Activated CD4-positive, alpha-beta T cell treated with anti-CD3 and anti-CD28 coated beads for 24 hours (primary cell): ENCODE measurements at places on chromosomes 7 and 10.

DNA sequence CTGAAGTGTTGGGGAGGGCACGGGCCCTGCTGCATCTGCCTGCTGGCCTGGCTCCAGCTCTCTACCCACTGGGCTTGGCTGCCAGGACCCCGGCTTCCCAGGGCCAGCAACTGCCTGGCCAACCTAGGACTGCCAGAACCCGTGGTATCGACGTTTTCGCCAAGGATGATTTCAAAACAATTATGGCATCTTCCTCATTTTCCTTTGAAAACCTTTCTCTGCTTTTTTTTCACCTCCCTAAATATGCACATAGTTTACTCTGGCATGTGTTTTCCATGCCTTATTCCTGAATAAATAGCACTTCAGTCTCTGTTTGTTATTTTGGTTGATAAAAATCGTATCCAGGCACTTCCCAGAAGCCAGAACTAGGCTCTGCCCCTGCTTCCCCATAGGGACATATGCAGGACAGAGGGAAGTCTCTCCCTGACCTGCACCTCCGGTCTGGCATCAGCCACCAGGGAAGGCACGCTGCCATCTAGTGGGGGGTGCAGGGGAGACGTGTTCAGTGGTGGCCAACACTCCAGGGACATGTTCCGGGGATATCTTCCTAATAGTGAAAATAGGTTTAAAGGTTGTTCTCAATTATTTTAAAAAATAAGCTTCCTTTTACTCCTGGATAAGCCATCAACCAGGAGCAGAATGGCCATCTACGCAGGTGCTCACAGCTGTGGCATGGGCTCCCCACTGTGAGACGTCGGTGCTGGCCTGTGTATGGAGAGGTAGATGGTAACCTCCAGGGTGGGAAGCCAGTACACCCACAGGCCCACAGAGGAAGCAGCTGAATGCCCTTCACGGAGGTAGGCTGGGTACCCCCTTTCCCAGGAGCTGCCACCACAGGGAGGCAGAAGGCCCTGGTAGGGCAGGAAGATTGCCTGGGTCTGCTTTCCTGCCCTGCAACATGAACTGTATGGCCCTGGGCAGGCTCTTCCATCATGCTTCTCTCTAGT is 30.7 kb upstream of the ANTXRL start:
- peak; percentile 33 for DNase-seq

DNA sequence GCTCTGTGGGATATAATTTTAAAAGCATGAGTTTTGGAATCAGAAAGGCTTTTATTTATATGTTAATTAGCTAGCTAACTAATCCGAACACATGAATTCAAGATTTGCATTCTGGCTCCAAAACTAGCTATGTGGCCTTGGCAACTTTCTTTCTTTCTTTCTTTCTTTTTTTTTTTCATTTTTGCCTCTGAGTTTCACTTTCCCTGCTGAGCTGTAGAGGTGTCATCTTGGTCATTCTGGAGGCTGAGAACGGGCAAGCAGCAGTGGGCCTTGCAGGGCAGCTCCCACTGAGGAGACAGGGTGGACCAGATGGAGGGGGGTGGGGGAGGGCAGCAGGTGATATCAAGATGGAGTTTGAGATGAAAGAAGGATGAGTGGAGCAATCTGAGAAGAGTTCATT is 24.8 kb upstream of the SFMBT2 start:
- DNase-seq: no peak

- no peak for DNase-seq
Measured at GRCh38 chr10:64465653-64466052, 944.5 kb downstream of the REEP3 start.

DNA sequence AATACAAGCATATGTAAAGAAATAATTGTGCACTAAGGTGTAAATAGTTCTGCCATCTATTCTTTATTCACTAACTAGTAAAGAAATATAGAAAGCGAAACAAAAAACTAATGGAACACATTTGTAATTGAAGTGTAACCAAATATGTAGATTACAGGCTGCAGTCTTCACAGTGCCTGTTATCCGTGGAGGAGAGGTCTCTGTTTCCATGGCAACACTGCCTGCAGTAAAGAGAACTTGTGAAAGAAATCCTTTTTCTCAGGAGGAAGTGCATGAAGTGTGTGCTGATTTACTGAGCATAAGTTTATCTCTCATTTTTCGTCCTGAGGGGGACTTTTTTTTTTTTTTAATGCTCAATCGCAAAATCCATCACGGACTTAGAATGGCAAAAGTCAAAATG is 102.5 kb downstream of the APBB1IP start:
- DNase-seq: no peak

- no peak for DNase-seq
Measured at GRCh38 chr10:126421756-126422256, 33.5 kb upstream of the ADAM12 start.

GRCh38 chr7:74271742-74272141 is 17.5 kb upstream of the CLIP2 start:
- no peak for DNase-seq

DNA sequence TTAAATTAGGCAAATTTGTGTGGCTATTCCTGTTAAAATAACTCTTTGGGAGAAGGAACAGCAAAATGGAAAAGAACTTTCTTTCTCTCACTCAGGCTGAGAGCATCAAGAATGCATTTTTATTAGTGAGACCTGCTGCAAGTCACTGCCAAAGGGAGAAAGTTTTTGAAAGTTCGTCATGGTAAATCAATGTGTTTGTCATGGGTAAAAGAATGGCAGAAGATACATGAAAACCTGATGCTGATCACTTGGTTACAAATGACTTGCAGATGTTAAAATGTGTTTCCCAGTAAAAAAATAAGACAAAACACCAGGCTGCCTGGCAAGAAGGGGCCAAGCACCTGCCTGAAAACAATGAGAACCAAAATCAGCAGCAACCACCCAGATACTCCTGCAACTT is 484.7 kb upstream of the NRP1 start:
- DNase-seq: no peak

DNA sequence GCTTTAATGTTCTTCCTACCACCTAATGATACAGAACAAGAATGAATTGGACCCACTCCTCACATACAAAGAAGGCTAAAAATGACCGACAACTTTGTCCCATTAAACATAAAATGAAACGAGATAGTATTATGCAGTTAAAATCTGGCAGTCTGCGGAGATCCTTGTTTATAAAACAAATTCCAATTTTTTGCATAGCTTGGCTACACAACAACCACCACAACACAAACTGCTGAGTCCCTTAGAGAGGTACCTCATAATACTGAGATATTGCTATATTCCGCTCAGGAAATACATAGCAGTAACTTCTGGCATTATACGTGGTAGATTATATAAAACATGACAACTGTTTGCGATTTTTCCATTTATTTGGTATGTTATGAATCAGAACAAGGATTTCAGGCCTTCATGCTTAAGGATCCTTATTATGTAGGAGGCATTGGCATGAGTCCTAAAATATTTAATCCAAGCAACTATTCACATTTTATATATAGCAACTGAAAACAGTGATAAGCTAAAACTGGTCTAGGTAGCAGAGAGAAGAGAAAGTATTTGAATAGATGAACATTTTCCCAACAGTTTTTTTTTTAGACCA is 96.0 kb downstream of the ANK3 start:
- DNase-seq: no peak

GRCh38 chr7:136923111-136923667 is 54.7 kb downstream of the CHRM2 start:
- DNase-seq: no peak

DNA sequence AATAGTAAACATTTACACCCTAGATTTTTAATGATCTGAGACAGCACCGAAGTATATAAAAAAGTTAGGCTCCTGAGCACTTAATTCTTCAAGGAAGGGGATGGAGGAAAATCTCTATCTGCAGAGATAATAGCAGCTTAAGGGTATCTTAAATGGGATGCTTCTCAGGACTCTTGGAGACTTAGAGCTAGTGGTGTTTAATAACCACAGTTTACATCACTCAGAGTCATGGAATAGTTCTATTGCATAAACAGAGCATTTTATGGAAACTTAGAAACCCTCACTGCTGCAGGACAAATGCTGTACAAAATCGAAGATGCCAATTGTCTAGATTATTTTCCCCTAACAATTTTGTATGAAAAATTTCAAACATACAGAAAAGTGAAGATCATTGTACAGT is 398.9 kb upstream of the GALNT17 start:
- DNase-seq: no peak

DNA sequence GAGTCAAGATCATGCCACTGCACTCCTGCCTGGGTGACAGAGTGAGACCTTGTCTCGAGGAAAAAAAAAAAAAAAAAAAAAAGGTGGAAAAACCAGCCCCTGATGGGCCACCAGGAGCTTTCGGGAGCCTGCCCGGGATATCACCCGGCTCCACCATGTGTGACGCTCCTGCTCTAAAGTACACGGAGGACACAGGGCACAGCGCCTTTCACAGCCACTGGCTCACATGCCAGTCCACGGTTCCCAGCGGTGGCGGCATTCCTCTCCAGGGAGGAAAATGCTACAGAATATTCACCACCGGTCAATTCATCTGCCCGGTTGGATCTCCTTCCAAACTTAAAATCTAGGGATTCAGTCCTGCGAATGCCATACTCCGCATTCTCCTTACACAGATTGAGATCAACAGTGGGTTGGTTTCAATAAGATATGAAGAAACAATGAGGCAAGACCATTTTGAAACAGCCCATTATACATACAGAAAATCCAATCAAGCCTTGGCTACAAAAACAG is 81.2 kb downstream of the CTBP2 start:
- DNase-seq: no peak

GRCh38 chr7:126937171-126937570 is 315.6 kb downstream of the GRM8 start:
- DNase-seq: no peak

- no peak for DNase-seq
Measured at GRCh38 chr10:127452568-127452967, 96.5 kb upstream of the NPS start.

- no peak for DNase-seq
Measured at GRCh38 chr7:39493934-39494333, 72.3 kb upstream of the YAE1 start.

- no peak for DNase-seq
Measured at GRCh38 chr10:122062831-122063674, 74.1 kb downstream of the TACC2 start.

- DNase-seq: no peak
Measured at GRCh38 chr10:10417671-10418070, 600.0 kb upstream of the CELF2 start.

DNA sequence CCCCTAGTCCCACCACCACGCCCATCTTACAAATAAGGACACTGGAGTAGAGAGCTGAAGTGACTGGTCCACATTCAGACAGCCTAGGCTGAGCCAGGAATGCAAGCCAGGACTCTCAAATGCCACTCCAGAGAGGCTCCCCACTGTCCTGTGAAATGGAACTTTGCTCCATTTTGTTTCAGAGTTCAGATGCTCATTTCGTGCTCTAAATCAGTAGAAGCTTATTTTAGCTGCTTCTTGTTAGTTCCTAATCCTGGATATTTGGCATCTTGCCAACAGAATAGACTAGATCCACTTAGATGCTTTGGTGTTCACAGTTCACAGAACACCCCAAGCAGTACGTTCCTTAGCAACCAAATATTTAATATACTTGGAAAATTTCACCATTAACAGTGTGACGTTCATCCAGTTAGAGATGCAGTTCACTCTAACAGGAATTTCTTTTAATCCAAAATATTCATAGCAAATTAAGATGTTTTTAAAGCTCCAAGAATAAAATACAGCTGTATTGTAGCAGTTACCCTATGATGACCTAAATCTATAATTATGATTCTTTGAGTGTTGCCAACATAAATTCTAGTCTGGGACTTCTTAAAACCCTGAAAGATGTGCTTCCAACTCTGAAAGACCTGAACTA is 7.3 kb downstream of the MMP21 start:
- no peak for DNase-seq

DNA sequence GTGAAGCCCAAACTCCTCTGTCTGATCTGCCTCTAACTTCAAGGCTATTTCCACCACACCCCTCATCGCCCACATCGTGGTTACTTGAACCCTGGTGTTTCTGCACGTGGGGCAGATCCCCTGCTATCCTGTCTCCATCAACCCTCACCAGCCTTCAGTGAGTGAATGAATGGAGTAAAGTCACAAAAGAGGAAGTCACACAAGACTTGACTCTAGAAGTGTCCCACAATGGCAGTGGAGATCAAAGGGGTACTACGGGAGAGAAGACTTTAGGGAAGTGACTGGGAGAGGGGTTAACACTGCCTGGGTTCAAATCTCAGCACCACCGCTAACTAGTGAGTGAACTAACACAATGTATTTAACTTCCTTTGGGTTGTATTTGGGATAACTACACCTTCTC is 85.9 kb downstream of the COBL start:
- DNase-seq: no peak

- DNase-seq: no peak
Measured at GRCh38 chr7:37484426-37485073, 35.9 kb upstream of the ELMO1 start.

DNA sequence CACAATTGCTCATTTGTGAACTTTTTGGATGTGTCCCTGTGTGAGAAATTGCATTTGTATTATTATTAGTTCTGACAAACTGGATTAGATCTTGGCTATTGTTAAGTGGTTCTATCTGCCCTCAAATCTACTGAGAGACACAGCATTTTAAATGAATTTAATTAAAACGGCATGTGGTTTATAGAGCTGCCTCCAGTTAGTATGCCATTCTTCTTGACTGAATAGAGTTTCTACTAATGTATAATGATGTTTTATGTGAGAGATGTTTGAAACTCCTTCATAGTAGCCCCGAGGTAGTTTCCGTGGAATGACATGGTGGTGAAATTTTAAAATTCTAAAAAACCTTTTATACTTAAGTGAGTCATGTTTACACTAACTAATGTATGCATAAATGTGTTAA is 110.9 kb downstream of the DYNC1I1 start:
- no peak for DNase-seq

- DNase-seq: no peak
Measured at GRCh38 chr10:31353574-31353973, 34.6 kb downstream of the ZEB1 start.

DNA sequence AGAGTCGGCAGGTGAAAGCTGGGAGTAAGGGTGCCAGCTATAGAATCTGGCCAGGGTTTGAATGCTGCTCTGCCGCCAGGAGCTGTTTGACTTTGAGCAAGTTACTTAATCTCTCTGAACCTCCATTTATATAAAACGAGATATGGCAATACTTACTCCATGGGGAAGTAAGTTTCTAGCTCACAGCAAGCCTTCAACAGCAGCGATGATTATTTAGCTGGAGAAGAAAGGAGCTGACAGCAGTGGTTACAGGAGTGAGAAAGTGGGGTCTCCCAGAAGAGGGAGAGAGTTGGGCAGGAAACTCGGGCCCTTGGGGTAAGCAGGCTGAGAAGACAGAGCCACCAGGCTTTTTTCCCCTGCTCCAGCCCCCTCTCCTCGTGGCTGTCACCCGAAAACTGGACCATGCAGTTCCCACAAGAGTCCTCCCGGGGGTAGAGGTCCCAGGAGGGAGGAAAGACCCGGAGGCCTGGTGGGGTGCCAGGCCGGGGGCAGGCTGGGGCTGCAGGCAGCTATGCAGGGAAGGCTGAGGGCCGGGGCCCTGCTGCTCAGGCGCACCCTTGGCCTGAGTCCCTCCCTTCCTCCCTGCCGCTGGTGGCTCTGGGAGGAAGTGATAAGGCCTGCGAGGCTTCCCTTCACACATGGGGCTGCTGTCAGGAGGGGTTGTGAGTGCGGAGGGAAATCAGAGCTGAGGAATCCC is 3.5 kb downstream of the NOS3 start:
- no peak for DNase-seq
